Right forelimb (tissue), 1 donor: ENCODE measurements at places on chromosomes 6 and 20.

DNA sequence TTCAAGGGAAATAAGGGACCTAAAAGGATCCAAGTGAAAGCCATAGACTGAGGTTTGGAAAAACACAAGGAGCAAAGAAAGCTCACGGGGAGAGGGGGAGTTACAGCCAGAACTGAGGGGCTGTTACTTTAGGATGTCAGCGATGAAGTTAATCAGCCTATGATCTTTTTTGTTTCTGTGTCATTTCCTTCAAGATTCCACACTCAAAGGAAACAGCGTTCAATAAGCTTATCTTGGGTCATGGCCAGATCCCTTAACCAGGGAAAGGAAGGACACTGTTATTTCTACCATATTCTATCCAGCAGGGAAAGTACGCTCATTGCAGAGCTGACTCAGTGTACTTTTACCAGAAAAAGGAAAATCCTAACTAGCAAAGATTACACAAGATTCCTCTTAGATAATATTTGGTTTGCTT is 132.8 kb downstream of the PFDN4 start:
- DNase-seq, result no peak

GRCh38 chr20:5191829-5192569 is 65.2 kb downstream of the CDS2 start:
- DNase-seq, result peak; percentile 58

DNA sequence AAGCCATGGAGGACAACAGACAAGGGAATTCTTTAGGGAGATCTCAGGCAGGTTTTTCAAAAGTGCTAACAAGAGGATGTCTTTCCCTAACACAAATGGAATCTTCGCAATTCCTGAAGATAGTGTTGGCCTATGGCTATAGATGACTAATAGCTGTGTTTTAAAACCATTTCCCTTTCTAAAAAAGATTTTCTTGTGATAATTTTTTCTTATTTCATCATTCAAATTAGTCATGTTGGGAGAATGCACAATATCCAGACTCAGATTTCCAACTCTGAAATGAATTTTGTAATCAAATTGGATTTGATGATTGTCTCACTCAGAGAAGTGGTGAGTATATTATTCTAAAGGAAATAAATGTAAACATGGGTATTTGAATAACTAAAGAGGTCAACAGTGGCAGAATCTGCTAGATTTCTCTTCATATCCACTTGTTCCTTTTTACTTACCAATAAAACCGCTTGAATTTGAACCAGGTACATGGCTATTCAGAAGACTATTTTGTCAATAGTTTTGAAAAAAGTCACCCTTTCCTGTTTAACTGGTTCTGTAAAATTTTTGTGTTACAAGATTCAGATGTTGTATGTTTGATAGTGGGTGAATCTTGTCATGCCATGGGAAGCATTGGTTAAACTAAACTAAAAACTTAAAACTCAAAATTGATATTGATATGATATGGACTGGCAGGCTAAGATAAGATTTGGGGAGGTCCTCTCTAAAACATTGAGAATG is 1223.7 kb upstream of the EYS start:
- no peak for DNase-seq

DNA sequence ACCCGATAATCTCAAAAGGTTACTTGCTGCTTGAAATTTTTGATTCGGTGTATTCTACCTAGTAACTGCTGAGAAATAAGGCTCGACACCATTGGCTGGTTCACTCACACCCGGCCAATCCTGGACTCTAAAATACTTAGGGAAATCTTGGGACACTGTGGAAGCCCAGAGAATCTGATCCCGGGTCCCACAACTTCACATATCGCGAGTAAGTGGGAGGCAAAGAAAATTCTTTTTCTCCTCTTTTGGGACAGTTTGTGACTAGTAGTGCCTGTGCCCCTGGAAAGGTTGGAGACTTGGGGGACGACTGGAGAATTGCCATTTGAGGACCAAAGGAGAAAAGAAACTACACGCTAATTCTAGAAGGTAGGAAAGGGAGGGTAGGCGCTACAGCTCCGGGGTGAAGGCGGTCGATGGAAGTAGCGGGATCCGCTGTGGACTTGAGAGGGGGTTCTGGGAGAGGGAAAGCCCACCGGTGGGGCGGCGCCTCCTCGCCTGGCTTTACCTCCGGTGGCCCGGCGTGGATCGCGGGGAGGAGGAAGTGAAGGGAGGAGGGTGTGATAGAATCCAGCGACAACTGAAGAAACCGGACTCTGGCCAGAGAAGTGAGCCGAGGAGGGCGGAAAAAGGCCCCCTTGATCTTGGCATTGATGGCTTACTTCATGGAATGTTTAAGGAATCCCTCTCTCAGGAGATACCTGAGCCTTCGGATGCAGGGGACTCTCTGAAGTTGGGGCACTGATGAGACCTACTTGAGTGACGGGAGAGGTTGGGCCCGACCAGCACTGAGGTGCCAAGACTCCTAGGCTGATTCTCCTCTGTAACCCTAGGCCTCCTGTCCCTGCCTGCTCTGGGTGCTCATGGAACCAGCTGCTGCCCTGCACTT is 18.8 kb upstream of the BTN3A3 start:
- peak; percentile 85 for DNase-seq

DNA sequence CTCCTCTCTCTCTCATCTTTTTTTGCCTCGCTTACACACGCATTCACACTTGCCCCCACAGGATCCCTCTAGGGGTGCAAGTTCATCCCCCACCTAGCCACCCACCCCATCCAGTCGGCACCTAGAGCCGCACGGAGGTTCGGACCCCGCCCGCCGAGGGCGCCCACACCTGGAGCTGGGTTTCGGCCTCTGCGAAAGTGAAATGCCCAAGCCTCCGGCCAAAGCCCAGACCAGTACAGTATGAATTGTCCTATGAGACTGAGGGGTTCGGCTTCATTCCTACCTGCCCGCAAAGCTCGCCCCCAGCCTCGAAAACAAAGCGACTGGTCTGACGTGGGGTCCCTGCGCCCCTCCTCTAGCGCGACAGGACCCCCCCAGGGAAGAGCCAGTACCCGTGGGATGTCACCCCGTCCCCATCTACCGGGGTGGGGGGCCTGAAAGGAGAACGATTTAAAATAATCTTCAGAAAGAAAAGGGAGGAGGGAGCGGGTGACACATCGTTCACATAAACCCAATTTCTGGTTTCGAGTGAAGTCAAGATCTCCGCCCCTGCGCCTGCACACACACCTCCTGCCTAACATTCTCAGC is 1.5 kb downstream of the TFAP2A start:
- DNase-seq, result no peak

DNA sequence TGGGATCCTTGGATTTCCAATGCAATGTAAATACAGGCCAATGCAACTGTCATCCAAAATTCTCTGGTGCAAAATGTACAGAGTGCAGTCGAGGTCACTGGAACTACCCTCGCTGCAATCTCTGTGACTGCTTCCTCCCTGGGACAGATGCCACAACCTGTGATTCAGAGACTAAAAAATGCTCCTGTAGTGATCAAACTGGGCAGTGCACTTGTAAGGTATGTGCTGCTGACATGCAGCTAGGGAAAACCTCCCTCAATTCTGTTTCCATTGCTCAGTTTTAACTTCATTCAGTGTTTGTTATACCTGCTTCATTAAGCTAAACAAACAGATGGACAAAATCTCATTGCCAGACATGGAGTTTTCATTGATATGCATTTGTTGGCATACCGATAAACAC is 397.1 kb downstream of the ARHGAP18 start:
- no peak for DNase-seq

DNA sequence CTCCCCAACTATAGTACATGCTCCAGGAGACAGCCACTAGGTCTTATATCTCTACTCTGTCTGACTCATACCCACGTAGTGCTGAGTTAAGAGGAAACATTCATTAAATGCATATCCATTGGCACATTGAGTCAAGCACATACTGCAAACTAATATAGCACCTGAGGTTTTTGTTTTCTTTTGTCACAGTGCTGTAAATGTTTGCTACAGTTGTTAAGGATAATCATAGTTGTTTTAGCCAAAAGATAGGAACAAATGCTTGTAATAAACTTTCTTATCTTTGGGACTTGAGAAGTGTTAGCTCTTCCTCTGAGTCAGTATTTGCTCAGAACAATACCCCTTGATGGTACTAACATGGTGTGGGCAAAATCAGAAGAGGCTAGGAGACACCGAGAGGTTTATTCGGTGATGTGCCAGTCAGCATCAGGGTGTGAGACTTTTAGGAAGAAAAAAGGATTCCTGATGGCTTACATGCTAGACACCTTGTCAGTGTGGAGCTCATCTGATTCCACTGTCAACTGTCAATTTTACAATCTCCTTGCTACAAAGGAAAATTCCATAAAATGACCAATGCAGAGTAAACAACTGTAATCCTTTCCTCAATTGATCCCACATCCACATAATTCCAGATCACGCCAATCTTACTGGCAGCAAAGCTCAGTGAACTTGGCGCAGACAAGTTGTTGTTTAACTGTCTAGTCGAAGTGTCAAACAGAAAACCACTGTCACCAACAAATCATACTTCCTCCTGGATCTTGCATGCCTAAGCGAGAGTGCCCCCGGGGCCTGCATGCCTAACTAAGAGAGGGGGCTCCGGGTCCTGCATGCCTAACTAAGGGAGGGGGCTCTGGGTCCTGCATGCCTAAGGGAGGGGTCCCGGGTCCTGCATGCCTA is 36.1 kb downstream of the ELOVL2 start:
- no peak for DNase-seq

DNA sequence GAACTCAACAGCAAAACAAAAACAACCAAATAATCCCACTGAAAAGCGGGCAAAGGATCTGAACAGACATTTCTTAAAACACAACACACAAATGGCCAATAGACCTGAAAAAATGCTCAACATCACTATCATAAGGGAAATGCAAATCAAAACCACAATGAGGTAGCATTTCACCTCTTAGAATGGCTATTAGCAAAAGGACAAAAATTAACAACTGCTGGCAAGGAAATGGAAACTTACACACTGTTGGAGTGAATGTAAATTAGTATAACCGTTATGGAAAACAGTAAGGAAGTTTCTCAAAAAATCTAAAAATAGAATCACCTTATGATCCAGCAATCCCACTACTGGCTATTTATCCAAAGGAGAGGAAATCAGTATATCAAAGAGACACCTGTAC is 20.9 kb downstream of the FAM8A1 start:
- DNase-seq, result no peak

- no peak for DNase-seq
These were observed 10.5 kb upstream of the TAB2 start for GRCh38 chr6:149306967-149307366.

GRCh38 chr20:37839432-37839827 is 63.5 kb upstream of the VSTM2L start:
- no peak for DNase-seq

GRCh38 chr6:87921034-87921433 is 126.6 kb upstream of the SPACA1 start:
- DNase-seq, result no peak

DNA sequence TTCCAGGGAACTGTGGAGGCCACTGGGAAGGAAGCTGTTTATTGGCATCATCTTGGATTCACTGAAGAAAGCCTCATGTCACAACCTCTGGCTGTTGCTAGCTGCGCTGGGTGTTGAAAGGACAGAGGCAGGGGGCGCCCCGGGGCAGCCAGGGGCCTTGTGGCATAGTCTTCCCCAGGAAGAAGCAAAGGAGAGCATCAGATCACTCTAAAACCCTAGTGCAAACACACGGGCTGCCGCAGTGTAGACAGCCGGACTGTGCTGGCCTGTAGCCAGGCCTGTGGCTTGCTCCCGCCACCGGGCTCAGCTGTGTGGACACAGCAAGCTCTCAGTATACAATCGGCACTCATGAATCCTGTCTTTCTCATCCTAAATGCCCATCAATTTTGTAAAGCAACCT is 23.8 kb upstream of the SMOC2 start:
- DNase-seq, result no peak

- DNase-seq, result no peak
These were observed 19.3 kb downstream of the AK9 start for GRCh38 chr6:109671733-109672132.

DNA sequence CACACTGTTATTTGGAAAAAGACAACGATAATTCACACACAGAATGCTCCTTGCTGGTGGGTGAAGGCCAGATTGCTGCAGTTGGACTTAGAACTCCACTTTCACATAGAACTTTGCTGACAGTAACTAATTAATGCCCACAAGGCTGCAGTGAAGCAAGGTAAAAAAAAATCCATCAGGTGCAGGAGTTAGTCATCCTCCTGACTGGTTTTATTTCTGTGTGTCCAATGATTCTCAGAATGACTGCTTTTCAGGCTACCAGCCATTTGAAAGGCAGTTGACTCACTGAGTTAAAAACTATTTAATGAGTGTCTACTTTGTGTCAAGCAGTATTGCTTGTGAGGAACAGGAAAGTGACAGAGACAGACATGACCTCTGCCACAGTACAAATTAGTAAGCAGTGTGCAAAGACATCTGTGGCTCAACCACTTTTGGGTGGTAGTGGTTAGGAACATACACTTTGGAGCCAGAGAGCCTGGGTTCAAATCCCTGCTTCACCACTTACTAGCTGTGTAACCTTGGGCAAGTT is 41.9 kb downstream of the ELOVL5 start:
- no peak for DNase-seq

- DNase-seq, result no peak
These were observed 71.3 kb downstream of the EFHC1 start for GRCh38 chr6:52491203-52492069.

DNA sequence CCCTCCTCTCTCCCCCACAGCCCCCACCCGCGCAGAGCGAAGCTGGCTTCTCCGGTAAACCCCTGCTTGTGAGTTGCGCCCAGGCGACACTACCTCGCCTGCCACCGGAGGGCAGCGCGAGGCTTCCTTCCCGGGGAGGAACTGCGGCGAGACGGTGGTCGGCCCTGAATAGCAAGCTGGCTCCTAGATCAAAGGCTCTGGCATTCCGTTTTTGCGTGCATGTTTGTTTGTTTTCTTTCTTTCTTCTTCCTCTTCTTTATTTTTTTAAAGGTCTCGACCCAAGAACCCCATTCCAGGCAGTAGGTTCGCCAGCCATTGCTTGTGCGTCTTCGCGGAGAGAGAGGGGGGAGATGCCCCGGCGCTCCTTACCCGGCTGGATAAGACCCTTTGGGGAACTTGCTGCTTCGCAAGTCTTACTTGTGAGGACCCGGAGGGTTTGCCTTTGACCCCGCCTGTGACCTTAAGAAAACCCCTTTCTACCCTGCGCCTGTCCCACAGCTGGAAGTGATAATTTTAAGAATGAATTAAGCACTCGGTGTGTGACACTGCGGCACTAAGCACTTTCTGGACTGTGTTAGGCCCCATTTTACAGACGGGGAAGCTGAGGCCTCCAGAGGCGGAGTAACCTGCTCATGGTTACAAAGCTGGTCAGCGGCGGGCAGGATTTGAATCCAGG is 92.7 kb upstream of the SIRPA start:
- peak; percentile 76 for DNase-seq

GRCh38 chr6:16756660-16757255 is 4.5 kb downstream of the ATXN1 start:
- DNase-seq, result no peak

GRCh38 chr6:158751224-158751623 is 67.9 kb downstream of the EZR start:
- DNase-seq, result no peak

- no peak for DNase-seq
These were observed 128.2 kb downstream of the EDN3 start for GRCh38 chr20:59428441-59429205.
